ENCODE measurements at places on chromosomes 6 and 20. TPM values are rescaled to one million over a fixed set of nuclear protein-coding genes. Genes with fewer than 3 reads are reported as not detected.

Gene PACSIN1
- 1.7 TPM for total RNA-seq

- H3K27ac ChIP-seq = no peak overlapping the region
- DNase-seq = no peak
- no peaks in the 10 kb centered on the region for H3K4me1 ChIP-seq
- H3K36me3 ChIP-seq = no peaks in the 10 kb centered on the region
- H3K4me3 ChIP-seq = no peak overlapping the region
Measured at GRCh38 chr6:97405818-97406409, 122.9 kb upstream of the MMS22L start.

DNA sequence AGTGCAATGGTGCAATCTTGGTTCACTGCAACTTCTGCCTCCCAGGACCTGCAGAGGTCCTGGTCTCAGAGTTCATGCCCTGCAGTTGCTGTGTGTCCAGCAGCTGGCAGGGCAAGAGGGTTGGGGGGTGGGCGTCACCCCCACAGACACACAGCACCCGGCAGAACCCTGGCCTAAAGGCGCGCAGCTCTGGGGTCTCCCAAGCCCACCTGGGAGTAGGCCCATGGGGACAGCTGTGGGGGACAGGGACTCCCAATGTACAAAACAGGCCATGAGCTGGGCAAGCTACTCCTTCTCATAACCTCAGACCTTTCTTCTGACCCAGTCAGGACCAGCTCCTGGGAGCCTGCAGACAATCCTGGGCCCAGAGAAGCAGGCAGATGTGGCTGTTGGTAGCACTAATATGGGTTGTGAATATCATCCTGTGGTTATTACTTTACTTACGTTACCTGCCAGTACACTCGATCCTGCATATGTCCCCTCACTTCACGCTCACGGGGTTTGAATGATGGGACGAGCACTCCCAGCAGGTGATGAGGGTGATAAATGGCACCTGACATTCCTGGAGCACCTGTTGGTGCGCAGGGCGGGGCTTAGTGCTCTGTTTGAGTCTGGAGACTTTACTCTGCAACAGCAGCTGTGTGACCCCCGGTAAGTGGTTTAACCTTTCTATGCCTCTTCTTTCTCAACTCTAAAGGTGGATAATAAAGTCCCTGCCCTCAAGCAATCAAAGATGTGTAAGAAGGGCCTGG is 39.9 kb upstream of the SULF2 start:
- H3K4me3 ChIP-seq = no peak overlapping the region
- no peak overlapping the region for H3K27ac ChIP-seq
- no peak for DNase-seq
- no peaks in the 10 kb centered on the region for H3K36me3 ChIP-seq
- no peaks in the 10 kb centered on the region for H3K4me1 ChIP-seq
- H3K27me3 ChIP-seq = no peaks in the 10 kb centered on the region

GRCh38 chr6:144007478-144008119 is 460 bp downstream of the PLAGL1 start:
- no peaks in the 10 kb centered on the region for H3K36me3 ChIP-seq
- H3K4me3 ChIP-seq = peak overlapping the region; percentile 66
- DNase-seq = no peak

DNA sequence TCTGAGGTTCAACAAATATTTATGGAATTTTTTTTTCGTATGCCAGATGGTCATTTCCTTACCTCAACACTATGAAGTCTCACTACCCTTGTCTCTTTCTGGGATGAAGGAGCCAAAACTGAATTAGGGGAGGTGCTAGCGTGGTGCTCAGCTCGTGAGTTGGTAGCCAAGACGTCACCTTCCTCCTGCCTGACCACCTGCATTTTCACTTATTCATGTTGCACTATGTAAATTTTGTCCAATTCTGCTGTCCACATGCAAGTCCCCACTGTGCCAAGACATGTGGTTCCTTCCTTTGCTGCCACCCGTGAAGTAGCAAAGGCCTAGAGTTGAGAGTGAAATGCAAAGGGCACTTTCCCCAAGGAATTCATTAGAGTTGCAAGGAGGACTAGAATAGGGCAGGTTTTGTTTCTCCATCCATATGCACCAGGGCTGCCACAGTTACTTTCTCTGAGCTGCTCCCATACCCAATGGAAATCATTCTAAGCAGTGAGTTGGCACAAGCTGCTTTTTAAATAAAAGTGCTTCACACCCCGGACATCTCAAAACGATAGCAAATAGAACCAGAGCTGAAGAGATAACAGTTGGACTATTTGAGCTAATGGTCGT is 591.3 kb upstream of the NOX3 start:
- no peak for DNase-seq
- no peaks in the 10 kb centered on the region for H3K36me3 ChIP-seq
- H3K27ac ChIP-seq = no peak overlapping the region
- H3K4me3 ChIP-seq = no peak overlapping the region
- no peaks in the 10 kb centered on the region for H3K27me3 ChIP-seq
